Cardiac fibroblast (primary cell): ENCODE measurements at places on chromosomes 6 and 20.

- DNase-seq = peak; percentile 71
These were observed 662.6 kb downstream of the BCKDHB start for GRCh38 chr6:80769106-80769505.

DNA sequence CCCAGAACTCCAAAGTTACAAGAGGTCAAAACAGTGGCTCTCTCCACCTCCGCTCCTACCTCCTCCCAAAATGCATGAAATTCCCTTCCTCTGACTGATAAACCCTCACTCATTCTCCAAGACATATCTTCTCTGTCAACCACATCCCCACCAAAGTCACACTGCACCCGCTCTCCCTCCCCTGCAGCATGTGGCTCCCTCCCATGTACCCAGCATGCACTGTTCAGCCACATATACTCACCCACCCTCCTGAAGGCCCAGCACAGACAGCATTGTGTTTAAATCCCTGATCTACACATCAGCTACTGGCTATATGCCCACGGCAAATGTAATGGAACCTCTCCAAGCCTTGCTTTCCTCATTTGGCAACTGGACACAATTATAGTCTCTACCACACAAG, 5.5 kb upstream of the POU5F1 start:
- peak; percentile 58 for DNase-seq

DNA sequence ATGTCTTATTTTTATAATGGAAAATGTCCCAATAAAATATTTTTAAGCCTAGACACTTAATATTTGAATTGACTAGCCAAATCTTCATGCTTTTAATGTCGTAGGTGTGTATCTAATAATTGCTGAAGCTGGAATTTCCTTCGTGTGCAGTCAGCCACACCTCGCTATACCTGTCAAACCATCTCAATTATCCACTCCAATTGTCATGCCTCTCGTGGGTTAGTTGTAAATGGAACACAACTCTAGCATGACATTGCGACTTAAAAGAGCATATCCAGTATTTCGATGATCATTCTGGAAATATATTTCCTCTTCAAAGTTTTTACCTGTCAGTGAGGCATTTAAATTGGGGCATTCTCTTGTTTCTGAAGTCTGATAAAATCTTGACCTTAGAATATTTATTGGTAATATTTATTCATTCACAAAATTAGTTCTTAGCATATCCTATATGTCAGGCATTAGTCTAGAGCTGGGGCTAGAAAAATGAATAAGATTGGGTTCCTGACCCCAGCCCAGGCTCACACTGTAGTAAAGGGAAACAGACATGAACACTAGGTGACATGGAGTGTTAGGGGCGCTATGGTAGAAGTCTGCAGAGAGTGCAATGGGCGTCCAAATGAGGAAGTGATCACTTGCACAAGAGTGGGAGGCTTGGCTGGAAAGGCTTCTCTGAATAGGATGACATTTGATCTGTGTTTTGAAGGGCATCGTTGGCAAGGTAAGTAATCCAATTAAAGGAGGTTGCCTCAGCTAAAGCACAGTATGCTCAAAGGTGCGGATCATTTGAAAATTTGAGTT, 11.0 kb upstream of the CFAP206 start:
- no peak for DNase-seq

DNA sequence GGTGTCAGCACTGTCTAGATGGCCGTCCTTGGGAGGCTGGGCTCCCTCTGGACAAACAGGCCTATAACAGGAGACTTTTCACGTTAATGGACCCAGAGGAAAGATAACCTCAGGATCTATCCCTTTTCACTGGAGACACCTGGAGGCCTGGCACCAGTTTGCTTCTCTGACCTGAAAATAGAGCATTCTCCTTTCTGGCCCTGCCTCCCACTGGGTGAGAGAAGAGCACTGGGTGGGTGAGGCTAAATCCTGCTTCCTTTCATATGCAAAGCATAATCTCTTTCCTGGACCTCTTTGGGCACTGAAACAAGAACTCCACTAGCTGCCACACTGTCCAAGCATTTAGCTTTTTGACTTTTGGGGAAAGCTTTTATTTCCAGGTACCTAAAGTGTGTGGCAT, 78.3 kb downstream of the FOXO3 start:
- DNase-seq = no peak

DNA sequence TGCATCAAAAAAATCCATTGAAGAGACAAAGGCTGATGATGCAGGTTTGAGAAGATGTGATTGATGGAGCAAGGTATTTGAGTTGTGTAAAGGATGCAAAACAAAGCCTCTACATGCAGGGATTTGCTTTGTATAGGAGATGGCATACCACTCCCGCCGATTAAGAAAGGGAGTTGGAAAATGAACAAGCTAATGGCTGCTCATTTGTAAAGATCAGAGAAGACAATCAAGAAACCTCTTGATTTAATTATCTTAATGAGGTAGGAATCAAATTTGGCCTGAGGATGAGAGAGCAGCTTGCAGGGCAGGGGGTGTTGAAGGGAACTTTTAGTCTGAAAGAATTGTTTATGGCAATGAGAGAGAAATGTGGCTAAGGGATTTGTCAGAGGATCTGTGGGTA, 448.2 kb upstream of the ADGRB3 start:
- no peak for DNase-seq

- no peak for DNase-seq
These were observed 20.4 kb downstream of the EPB41L2 start for GRCh38 chr6:131042664-131043063.

GRCh38 chr6:168045706-168046620, 33.0 kb downstream of the FRMD1 start:
- no peak for DNase-seq

DNA sequence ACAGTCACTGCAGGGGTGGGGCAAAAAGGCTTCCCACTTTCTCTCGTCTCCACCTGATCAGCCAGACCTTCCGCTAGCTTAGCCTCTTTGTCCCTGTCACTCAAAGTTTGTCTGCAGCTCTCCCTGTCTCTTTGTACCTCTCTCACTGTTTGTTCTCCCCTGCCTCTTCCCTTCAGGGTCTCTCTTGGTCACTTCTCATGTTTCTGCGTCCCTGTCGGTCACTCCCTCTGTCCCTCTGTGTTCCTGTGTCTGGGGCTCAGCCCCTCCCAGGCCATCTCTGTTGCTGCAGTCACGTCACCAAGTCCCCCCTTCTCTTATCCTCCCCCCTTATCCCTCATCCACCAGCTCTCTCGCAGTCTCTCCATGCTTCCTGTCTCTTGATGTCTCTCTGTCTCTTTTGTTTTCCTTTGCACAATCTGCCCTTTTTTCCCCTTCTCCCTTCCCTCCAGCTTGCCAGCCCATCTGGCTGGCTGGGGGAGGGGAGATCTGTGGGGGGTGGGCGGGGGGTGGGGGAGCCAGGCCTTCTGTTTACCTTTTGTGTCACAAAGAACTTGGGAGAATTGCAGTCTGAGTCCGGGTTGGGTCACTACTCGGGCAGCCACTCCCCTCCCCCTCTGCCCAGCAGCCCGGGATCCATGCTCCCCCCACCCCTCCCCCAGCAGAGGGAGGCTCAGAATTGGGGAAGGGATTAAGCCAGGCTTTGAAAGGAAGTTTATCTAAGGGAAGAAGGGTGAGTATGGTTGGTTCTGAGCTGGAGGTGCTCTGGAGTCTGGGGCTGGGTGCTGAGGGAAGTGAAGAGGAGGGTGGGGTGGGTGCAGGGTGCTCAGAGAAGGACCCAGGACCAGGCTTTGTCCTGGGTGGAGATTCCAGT, 32.3 kb downstream of the FOXP4 start:
- peak; percentile 35 for DNase-seq

- no peak for DNase-seq
These were observed 126.8 kb upstream of the AGPAT4 start for GRCh38 chr6:161400671-161401070.

DNA sequence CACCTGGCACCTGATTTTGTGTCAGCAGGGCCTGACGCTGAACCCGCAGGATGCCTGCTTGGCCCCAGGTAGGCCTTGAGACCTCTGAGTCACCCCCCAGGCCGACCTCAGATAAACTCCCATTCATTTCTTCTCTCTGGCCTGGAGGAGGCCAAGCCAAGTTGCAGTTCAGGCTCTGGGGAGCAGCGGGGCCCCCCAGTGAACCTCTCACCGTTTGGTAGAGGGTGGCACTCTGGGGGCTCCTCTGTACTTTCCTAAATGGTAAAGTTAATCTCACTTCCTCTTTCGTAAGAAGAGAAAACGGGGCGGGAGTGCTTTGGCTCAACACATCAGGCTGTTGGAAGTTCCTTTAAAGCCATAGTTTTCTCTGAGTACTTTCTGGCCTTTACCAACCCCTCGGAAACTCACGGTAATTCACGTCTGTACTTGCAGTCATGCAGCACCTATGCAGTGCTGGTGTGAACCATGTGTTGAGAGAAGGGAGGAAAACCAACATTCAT, 2.8 kb downstream of the SIRPA start:
- peak; percentile 67 for DNase-seq

DNA sequence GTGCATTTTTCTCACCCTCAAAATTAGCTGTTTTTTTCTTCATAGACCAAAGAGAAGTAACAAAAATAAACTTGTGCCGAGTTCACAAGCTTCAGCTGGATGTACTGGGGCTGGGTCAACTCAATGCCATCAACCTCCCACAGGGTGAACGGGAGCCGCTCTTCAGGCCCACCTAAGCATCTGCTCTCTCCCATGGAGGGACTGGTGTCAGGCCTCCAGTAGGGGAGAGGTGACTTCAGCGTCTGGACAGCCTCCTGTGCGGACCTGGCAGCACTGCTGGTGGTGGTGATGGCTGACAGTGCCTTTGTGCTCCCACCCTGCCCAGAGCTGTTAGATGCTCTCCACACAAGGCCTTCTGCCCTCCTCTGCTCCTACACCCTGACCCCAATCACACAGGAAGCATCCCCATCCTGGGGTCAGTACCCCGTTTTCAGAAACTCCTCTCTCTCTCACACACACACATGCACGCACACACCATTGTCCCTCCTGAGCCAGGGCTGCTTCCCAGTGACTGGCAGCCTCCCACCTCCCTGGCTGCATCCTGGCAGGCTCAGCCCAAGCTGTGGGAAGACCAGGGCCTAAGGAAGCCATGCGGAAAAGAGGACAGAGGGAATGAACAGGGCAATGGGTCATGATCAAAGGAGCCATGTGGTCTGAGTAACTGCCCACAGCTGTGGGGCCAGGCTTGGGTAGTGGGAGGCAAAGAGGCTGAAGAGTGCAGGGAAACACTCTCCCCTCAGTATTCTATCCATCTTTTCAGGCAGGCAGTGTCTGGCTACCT, 17.7 kb downstream of the CST8 start:
- DNase-seq = no peak

GRCh38 chr20:45798935-45799642, 7.3 kb downstream of the DNTTIP1 start:
- DNase-seq = peak; percentile 66

DNA sequence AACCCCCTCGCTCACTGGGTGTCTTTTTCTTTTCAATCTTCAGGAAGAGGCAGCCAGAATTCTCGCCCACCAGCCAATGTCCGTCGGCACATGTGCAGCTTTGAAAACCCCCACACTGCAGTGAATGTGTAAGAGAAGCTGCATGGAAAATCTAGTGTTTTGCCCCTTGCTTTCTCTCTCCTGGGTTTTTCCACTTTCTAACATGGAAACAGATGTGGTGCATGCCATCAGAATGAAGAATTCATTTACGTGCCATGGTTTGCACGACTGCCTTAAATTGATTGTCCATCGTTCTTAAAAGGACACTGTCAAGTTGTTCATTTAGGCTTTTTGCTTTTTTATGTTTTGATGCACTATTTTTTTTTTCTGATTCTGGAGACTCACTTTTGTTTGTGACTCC, 117.1 kb upstream of the RAB32 start:
- no peak for DNase-seq

DNA sequence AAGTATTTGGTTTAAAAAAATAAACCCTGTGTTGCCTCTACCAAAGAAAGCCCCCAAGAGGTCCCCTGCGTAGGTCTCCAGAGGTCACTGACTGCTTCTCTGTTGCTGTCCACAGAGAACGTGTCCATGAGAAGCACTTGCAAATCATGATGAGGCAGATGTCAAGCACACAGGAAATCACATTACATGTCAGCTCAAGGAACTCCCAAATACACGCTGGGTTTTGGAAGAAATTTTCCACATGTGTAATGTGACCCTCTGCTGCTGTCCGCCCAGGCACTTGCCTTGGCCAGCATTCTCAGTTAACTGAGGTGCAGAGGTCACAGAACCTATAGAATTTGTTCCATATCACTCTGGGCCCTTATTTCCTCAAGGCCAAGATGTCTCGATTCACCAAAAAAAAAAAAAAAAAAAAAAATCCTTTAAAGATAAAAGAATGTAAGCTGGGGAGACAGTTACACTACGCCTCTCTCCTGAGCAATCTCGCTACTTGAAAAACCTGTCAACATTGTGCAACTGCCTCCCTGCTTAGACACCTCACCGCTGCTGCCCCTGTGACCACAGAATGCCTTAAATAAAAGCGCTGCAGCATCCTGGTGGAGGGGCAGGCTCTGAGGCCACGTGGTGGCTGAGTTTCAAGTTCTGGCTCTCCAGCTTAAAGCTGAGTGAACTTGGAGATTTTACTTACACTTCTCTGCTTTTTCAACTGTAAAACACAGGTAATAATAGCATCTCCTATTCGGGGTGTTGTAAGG, 42.3 kb downstream of the SLC22A23 start:
- DNase-seq = peak; percentile 40

GRCh38 chr20:38132910-38133501, 32.1 kb downstream of the TGM2 start:
- DNase-seq = no peak

DNA sequence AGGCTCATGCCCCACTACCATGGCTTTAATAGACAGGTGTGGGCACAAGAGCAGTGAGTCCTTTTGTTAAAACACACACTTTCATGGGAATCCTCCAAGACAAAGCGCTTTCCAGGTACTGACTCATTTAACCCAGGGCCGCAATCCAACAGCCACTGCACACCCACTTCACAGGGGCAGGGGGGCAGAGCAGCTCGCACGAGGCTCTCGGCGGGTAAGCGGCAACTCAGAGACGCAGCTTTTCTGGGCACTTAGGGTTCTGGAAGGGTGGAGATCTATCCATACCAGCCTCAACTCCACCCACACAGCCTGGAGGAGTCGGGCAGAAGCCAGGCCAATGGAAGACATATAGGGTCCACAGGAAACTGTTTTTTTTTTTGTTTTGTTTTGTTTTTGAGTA, 28.6 kb downstream of the PSMG4 start:
- no peak for DNase-seq

GRCh38 chr20:2242678-2243077, 53.1 kb upstream of the TGM3 start:
- no peak for DNase-seq

GRCh38 chr20:52493171-52493721, 301.7 kb upstream of the ZFP64 start:
- peak; percentile 64 for DNase-seq

GRCh38 chr6:17497535-17498095, 102.5 kb upstream of the FAM8A1 start:
- no peak for DNase-seq

- no peak for DNase-seq
These were observed 28.8 kb upstream of the CFAP206 start for GRCh38 chr6:87378947-87379346.
